ENCODE measurements at places on chromosomes 7 and 10.

DNA sequence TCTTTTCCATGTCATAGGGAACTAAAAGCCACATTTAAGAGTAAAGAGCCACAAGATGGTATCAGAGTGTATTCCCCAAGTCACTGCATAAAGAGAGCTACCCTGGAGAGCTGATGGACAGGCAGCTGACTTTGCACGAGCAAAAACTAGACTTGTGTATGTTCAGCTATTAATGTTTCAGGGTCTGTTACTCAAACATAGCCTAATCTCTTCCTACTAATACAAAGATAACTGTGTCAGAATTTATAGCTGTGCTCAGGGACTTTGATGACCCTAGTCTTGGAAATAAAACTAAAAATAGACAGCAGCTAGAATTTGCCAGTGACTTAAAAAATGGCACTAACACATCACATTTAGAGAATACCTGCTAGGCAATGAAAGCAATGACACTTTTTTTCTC is 45.5 kb upstream of the LRRTM3 start:
- no peak for DNase-seq

GRCh38 chr7:99267481-99267840 is 5.2 kb upstream of the MYH16 start:
- DNase-seq = no peak

- DNase-seq = no peak
Observed at GRCh38 chr7:32068411-32069101, 1.7 kb downstream of the PDE1C start.

DNA sequence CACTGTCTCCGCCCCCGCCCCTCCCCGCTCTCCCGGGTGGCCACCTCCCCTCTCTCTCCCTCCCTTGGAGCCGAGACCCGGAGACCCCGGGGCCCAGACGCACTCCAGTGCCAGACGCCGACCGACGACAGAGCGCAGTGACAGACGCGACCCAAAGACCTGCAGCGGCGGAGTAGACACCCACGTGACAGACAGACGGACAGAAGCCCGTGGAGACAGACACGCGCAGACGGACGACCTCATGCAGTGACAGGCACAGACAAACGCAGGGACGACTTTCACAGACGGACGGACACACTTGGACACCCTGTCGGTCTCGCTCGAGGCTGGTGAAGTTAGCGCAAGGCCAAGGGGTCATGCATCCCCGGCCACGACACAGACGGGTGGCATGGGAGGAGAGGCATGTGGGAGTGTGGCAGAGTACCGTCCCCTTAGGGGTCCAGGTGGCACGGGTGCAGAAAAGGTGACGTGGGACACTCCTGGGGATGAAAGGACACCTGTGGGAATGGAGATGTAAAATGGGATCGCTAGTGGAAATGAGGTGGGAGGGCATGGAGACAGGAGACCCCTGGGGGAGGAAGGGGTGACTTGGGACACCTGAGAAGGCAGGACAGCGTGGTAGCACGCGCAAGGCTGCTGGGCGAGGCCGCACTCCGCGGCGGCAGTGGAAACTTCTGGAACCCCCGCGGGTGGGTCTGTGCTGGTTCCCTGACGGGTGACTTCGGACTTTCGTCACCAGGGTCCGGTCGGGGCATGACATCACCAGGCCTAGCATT is 456 bp upstream of the ACHE start:
- DNase-seq = no peak

DNA sequence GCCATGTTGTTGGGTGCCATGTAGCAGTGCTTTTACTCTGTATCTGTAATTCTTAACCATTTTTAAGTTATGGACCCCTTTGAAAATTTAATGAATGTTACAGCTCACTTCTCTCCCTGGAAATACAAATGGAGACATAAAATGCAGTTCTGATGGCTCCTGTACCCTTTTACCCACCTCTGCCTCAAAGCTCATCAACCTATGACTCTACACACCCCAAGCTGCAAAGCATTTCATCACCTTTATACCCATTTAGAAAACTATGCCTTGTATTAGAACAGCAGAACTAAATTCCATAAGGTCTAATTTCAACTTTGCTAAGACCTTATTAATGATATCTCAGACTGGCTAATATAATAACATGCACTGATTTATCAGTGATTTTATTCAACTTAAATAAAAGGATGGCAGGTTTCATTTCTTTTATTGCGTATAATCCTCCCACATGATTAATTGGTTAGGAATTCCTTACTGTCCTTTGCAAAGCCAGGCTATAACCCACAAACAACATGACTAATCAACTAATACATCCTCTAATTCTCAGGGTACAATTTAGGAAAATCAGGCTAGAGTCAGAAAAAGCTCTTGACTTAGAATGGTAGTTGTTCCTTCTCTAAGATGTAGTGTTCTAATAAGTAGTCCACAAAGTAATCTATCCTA is 68.1 kb downstream of the CPEB3 start:
- no peak for DNase-seq

- DNase-seq = no peak
Observed at GRCh38 chr7:133502498-133502897, 249.6 kb downstream of the EXOC4 start.

DNA sequence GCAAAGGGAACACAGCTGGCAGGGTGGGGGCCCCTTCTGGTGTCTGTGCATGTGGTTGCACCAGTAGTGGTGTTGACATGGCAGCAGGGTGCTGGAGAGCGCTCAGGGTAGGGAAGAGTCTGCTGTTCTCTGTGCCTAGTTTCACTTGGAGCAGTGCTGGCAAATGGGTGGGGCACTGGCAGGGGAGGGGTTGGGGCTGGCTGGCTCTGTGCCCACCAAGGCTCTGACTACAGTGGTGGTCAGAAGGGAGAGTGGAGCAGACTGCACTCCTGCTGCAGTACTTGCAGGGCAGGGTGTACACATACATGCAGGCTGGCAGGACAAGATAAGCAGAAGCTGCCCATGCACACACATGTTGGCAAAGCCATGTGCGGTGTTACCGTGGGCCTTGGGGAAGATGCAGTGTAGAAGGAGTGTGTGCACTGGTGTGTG is 18.2 kb downstream of the FAM25A start:
- DNase-seq = no peak

DNA sequence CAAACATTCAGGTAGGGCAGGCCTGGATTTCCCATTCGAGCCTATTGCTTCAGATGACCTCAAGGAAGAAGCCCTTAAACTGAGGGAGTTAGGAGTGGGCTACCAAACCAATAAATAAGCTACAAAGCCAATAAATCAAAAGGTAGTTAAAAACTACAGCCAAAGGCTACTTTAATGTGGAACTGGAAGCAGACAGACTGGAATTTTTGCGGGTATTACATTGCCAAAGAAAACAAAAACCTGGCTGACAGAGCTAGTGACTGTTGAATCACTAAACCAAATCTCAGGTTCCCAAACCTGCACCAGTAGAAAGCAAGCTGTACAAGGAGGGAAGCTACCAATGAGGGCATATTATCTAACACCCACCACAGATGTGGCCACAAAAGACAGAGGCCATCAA is 315.6 kb downstream of the GRM8 start:
- no peak for DNase-seq

DNA sequence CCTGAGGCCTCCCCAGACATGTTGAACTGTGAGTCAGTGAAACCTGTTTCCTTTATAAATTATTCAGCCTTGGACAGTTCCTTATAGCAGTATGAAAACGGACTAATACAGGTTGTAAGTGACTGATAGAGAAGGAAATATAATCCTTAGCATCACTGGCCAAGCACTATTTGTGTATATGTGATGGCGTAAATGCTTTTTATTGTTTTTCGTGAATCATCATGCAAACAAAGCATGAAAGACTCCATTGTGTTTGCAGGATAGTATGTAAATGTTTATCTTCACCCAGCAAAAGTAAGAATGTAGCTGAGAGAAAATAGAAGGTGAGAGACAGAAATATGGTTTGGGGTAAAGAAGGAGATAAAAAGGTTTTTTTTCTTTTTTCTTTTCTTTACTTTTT is 92.5 kb upstream of the LRGUK start:
- DNase-seq = no peak

Measured in stimulated activated CD8-positive, alpha-beta memory T cell treated with anti-CD3 and anti-CD28 coated beads, Interleukin-15, amount 100 ng/mL, for 4 hours (primary cell).